ENCODE measurements at places on chromosomes 11 and 22. TPM values are rescaled to one million over a fixed set of nuclear protein-coding genes. Genes with fewer than 3 reads are reported as not detected.
A peak's percentile ranks its signal among the peaks of the same experiment; 100 is the strongest.

The ZNRF3 gene
- total RNA-seq, result 0.70 TPM

The DNAJB13 gene
- total RNA-seq, result not detected

The ZNF214 gene
- not detected for total RNA-seq

The BACE1-AS gene
- total RNA-seq, result 11.2 TPM

The OR4A16 gene
- not detected for total RNA-seq

The LRRN4CL gene
- total RNA-seq, result 0.25 TPM

The TRIM49 gene
- not detected for total RNA-seq

The SMTN gene
- total RNA-seq, result 4.7 TPM

The GGT5 gene
- total RNA-seq, result not detected

The CD6 gene
- total RNA-seq, result 9.3 TPM

The PTPRCAP gene
- total RNA-seq, result 266 TPM

The PPP2R1B gene
- total RNA-seq, result 35.6 TPM

The SLC7A4 gene
- not detected for total RNA-seq

The ATG13 gene
- total RNA-seq, result 92.8 TPM

GRCh38 chr11:83061883-83062282 lies 9.8 kb downstream of the RAB30 start:
- DNase-seq, result peak; percentile 89

DNA sequence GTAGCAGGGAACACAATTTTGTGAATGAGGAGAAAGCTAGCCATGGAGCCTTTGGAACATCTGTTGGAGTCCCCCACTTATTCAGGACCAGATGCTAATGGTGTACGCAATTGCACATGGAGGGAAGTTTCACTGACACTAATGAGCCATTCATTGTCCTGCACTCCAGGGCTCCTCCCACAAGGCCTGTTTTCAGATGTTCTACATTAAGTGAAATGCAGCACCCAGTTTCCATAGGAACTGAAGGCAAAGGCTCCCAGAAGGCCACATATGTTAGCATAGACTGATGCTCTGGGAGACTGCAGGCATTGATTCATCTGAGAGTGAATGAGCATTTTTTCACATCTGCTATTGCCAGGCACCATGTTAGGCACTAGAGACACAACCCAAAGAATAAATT lies 399.5 kb downstream of the ETS1 start:
- DNase-seq, result no peak

- DNase-seq, result no peak
Measured at GRCh38 chr22:29158546-29158945, 47.1 kb upstream of the EMID1 start.

GRCh38 chr11:22331771-22332170 lies 6.4 kb upstream of the SLC17A6 start:
- DNase-seq, result no peak

DNA sequence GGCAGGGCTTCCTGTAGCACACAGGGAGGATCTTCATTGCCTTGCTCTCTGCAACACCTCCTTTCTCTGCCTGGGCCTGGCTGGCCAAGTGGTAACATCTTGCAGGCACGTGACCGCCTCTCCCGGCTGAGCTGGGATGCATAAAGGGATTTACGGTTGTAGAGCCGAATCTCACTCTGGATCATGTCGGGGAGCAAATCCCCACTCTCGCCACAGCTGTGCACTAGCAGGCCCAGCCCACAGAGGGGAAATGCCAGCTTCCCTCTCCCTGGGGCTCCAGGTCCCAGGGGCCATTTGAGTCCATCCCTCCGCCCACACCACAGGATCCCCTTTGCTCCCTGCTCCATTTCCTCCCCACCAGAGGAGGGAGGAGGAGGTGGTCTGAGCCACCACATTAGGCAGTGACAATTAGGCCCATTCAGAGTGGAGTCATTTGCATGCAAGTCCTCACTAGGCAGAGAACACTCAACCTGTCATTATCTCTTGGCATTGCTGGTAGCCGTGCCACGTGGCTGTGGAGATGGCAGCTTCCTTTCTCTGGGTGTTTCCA lies 196.7 kb downstream of the DSCAML1 start:
- no peak for DNase-seq

DNA sequence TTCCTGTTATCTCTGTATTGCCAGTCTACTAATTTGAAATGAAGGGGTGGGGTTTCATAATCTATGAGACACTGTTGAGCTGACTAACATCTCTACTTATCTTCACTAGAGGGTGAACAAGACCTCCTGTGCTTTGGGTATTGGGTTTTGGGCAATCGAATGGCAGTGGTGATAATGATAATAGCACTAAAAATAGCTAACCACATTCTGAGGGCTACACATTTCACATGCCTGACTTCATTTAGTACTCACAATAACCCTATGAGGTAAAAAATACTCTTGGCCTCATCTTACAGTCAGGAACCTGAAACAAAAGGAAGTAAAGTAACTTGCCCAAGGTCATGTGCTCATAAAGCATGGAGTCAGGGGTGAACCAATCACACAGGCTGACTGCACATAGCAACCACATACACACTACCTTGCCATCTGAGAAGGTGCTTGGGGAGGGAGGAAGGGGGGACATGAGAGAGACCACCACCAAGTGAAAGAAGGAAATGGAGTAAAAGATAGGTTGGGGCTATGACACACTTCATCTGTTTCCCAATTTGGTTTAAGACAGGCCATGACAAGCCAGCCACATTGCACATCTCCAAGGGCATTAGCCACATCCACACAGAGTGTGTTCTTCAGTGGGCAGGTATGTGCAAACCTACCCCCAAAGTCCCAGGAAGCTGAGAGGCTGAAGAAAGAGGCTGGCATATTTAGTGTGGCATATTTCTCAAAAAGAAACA lies 387.6 kb upstream of the DDI1 start:
- DNase-seq, result peak; percentile 24

DNA sequence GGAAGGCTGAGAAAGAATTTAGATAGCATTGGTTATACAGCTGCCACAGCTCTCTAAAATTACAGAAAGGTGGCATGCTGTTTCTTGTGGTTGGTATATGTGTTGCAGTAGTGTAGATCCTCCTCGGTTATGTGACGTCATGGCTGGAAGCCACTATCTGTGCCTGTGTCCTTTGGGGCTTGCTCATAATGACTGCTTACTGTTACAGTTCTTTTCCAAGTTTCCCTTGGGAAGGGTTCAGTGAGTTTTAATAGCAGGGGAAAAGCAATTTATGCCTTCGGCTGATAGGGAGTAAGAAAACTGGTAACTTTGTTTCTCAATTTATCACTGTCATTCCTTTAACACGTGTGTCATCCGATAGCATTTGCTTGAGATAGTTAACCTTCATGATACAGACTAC lies 47.2 kb downstream of the POLD3 start:
- DNase-seq, result no peak

DNA sequence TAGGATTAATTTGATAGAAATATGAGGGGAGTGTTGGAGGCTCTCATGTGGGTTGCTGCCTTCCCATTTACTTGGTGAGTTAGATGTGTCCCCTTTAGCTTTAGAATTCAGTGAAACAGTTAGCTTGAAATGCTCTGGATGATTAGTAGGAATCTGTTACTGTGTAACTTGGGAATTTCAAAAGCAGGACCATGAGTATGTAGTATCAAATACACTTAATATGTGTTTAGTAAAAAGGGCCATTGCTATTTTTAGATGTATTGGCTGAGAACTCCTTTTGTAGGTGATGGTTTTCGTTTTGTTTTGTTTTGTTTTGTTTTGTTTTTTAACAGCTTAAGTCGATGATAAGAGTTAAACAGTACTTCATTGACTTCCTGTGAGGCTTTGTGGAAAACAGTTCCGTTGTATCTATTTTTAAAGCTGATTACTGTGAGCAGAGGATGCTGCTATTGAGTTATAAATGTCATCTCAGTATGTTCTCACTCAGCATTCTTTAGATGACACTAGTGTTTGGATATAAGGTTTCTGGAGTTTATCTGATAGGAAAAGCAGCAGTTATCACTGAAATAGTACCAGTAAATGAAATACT lies 53.5 kb downstream of the MCAM start:
- no peak for DNase-seq

DNA sequence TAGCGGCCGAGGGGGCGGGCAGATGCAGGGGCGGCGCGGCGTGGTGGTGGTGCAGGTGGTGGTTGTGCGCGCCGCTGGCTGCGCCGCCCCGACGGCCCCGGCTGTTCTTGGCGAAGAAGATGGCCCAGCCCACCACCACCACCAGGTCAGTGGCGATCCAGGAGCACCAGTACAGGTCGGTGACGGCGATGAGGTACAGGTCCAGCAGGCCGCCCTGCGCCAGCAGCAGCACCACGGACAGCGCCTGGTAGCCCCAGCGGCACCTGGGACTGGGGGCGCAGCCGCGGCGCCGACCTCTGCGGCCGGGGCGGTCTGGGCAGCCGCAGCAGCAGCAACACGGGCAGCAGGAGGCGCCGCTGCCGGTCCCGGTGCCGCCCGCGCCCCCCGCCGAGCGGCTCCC lies 879 bp downstream of the TMEM121B start:
- DNase-seq, result peak; percentile 64

DNA sequence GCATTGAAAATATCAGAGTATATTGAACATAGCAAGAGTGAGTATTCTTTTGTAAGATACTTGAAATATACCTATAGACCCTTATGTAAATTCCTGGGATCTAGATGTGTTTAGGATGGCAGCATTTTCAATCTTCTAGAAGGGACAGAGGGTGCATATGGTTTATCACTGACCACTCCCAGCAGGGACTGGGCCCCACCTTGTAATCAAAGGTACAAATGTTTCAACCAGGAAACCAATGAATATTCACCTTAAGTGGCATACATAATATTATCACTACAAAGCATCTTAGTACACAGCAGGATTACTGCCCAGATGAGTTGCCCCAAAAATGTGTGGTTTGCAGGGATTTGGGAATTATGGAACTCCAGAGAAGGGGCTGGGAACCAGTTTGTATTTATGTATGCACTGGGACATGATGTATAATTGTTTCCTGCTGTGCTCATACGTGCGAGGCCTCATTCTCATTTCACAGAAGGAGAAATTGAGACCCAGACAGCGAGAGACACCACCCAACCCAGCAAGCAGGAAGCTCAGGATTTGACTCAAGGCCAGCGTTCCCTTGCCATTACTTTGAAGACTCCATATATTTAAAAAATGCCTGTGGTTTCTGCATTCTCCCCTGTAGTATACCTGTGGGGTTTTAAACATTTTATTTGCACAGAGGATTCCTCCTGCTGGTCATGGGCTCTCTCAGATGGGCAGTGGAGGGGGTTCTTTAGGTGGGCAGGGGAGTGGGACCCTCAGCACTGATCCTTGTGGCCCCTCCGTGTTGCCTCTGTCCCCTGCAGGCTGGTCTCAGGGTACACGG lies 5.2 kb downstream of the APOL4 start:
- no peak for DNase-seq

- no peak for DNase-seq
Measured at GRCh38 chr22:18063306-18063705, 14.5 kb upstream of the PEX26 start.

GRCh38 chr11:67270256-67271204 lies 4.3 kb downstream of the GRK2 start:
- peak; percentile 52 for DNase-seq

DNA sequence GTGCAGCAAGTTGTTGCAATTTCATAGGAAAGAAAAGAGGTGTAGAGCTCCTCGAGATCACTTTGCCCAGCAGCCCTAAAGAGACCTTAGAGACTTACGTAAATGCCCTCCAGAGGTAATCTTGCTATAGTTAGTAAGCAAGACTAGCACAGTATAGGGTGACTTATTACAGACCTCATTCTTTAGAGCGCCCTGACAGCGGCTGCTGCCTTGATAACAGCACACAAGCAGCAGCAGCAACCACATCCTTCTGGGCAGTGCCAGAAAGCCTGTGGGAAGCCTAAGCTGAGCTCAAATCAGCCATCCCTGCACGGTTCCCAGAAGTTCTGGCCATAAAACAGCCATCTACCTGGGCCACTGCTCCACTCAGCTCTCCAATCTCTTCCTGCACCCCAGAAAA lies 22.6 kb upstream of the OR56B1 start:
- no peak for DNase-seq

- no peak for DNase-seq
Measured at GRCh38 chr11:47961383-47961782, 19.0 kb upstream of the PTPRJ start.

- no peak for DNase-seq
Measured at GRCh38 chr11:8709002-8709672, 26.5 kb downstream of the RPL27A start.

DNA sequence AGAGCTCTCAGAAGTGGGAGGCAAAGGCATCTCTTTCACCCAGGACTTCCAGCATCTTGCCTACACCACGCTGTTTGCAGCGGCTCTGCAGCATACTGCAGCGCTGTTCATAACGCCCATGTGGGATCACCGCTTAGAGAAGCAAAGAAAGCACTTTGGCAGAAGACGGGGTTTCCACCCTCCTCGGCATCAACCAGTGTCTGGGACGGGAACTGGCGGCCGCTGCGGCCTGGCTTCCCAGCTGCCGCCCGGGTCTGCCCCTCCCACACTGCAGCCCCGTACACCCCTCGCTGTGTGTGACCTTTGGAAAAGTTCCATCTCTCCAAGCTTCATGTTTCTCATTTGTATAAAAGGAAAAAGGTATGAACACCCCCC lies 545 bp upstream of the TIRAP start:
- DNase-seq, result peak; percentile 49

DNA sequence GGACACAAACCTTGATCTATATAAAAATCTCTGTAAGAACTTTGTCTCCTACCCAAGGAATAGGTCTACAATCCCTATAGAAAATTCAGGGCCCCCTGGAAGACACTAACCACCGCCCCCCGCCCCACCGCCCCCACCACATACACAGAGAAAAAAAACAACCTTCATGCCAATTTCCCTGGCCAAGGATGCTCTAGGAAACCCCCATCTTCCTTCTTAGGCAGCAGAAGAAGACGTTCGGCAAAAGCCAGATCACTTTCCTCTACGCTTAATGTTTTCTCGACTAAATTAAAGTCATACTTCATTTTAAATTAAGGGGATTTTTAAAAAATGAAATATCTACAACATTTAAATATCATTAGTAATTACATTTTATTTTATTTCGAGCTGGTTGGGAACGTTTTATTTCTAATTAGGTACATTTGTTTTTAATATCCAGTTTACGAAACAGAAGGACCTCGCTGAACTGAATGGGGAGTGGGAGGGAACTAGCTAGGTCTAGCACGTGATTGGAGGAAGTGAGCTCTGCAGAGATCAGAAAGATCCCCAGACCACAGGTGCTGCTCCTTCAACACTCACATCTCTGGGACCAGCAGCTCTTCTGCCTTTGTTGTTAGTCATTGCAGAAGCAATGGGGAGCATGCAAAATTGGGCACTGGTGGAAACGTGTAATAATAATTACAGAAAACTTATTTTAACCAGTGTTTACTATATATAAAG lies 472.3 kb downstream of the MN1 start:
- DNase-seq, result no peak

Data from B cell (primary cell).